Activated T-helper 17 cell treated with anti-CD3 and anti-CD28 coated beads, Interleukin-2, amount 50 U/mL, for 72 hours (primary cell): ENCODE measurements at places on chromosomes 11 and 22.
A peak's percentile ranks its signal among the peaks of the same experiment; 100 is the strongest.

GRCh38 chr22:45226503-45227186, 14.0 kb downstream of the KIAA0930 start:
- ATAC-seq = no peak

GRCh38 chr22:25067851-25068421, 115.4 kb downstream of the KIAA1671 start:
- ATAC-seq = peak; percentile 72

GRCh38 chr22:35835998-35836691, 118.5 kb downstream of the APOL5 start:
- ATAC-seq = no peak

DNA sequence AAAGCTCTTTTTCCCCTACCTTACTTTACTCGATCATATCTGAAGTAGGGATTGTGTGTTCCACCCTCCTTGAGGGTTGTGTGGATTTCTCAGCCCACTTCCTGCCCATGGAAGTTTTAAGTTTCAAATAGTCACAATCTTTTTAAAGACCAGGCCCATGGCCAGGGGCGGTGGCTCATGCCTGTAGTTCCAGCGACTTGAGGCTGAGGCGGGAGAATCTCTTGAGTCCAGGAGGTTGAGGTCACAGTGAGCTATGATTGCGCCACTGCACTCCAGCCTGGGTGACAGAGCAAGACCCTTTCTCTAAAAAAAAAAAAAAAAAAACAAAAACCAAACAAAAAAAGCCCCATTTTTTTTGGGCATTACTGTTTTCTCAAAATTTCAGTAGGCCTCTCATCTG, 36.3 kb upstream of the LRRC10B start:
- no peak for ATAC-seq

DNA sequence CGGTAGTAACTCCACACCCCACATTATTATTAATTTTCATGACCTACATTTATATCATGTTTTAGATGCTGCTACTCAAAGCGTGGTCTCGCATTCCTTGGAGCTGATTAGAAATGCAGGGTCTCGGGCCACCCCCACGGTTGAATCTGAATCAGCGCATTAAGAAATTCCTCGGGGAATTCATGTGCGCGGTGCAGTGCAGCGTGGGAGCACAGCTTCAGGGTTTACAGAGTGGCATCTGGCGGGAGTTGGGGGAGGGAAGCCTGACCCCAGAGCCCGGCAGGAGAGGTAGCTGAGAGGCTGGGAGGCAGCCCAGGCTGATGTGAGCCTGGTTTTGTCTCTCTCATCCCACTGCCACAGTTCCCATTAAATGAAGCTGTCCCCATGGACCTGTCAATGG, 48.1 kb upstream of the DAGLA start:
- ATAC-seq = no peak

DNA sequence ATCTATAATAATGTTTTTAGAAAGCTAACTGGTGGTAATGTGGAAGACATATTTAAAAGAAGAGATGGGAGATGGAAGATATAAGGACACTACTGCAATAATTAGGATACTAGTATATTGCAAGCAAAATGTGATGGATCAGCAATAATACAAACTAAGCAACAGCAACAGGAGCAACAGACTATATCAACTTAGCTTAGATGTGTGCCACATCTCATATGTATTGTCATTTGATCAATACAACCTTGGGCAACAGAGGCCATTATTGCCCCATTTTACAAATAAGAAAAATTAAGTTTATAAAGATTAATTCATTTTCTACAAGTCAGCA, 4.2 kb downstream of the FCHSD2 start:
- no peak for ATAC-seq

DNA sequence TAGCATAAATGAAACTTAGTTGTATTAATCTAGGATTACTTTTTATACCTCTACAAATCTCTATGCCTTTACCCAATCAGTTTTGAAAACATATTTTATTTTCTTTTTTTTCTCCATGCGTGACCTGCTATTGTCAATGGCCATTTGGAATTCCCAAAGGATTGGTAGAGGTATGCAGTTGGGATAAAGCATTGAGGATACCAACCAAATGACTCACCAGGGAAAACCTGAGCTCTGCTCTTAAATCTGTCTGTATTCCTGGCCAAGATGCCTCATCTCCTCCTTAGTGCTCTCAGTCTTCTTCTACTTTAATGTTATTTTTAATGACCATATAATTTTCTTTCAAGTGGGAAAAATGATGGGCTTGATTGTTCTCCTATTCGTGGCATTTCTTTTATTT, 61.9 kb downstream of the EHF start:
- no peak for ATAC-seq

DNA sequence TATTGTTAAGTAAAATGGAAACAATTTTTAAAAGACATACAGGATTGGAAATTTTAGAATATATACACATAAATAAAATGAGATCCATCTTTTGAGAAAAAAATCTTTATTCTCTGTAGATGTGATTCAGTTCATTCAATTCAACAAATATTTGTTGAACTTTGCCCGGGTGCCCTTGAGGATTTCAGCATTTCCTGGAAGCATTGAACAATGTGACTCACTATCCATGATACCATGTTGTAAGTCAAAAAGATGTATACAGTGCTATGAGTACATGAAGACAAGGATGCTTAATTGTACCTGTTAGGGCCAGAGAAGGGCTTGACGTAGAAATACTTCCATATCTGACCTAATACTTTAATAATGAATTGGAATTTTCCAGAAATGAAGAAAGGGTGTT, 353.7 kb downstream of the METTL15 start:
- no peak for ATAC-seq

GRCh38 chr11:112886434-112887370, 74.5 kb upstream of the NCAM1 start:
- ATAC-seq = no peak

DNA sequence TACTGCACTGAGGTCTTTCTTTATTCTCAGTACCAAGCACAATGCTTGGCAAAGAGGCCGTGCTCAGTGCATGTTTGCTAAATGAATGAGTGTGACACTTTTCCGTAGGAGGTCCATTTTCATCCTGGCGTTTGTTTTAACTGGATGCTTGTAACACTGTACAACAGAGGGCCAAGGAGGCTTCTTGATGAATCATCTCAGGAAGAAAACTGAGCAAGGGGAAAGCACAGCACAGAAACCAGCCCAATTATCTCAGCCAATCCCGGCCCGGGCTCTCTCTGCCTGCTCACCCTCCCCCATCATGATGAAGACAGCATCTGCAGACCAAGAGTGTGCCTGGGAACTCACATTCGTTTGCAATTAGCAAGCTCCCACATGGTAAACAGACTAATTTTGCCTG, 570.3 kb downstream of the OPCML start:
- no peak for ATAC-seq

DNA sequence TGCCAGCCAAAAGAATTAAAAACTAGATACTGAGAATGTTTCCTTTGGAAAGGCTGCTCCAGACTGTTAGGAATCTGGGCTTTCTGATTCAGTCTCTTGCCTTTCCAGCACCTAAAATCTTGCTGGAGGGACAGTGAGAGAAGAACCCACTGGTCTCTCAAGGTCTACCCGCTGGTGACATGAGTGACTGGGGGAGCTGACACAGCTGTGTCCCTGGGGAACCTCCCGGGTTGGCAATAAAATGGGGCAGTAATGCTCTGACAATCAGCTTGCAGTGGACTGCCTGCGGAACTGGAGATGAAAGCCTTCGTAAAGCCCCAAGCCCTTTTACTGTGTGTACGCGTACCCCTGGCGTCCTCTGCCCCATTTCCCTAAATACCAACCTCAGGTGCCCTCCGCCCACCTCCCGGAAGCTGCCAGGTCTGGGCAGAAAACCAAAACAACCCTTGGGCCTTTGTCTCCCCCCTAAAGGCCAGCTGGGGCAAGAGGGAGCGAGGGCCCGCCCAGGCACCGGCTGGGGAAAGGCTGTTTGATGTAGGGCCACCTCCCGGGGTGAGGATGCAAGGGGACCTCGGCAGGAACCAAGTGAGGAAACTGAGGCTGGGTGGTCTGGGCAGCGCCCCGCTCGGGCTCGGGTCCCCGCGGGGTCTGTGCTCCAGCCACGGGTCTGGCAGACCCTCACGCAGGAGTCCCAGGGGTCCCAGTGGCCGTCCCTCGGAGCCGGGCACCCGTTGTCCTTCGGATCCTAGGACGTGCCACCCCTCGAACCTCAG, 741 bp downstream of the CARS1 start:
- peak; percentile 11 for ATAC-seq

- no peak for ATAC-seq
Observed at GRCh38 chr11:6571434-6572008, 31.9 kb downstream of the RRP8 start.

- no peak for ATAC-seq
Observed at GRCh38 chr11:105392556-105392955, 217.3 kb upstream of the GRIA4 start.

DNA sequence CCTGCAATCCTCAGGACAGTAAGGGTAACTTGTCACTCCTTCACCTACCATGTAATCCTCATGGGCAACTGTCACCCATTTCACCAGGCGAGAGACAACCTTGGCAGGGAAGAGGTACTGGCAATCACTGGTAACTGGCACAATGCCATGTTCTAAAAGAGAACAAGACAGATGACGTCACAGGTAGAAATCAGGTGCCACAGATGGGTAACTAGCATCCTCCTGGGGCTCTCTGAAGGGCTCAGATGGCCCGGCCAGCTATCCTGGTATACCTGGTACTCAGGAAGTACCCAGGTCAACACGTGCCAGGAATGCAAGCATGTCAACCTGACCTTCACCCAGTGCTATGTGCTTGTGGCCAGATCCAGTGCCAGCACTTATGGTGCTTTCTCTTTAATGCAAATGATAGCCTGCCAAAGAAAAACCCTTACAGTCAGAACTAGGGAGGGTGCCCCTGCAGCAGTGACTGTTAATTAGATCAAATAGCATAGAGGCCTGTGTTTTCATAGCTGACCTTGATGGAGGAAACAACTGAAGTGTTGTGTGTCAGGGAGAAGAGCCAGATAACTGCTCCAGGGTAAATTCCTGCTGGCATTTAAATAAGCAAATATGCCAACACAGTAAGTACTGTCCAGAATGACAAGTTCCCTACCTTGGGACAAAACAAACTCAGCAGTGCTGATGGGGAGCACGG, 36.2 kb downstream of the THOC5 start:
- ATAC-seq = no peak

DNA sequence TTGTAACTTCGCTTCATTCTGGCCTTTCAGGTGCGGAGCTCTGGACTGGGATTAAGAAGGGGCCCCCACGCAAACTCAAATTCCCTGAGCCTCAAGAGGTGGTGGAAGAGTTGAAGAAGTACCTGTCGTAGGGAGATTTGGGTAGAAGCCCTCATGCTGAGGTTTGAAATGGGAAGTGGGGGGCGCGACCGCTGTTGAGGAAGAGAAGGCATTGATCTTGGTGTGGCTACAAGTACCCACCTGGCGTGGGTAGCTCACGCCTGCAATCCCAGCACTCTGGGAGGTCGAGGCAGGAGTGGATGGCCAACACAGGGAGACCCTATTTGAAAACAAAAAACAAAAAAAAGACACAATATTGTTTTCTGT, 779 bp downstream of the SELENOH start:
- ATAC-seq = no peak

DNA sequence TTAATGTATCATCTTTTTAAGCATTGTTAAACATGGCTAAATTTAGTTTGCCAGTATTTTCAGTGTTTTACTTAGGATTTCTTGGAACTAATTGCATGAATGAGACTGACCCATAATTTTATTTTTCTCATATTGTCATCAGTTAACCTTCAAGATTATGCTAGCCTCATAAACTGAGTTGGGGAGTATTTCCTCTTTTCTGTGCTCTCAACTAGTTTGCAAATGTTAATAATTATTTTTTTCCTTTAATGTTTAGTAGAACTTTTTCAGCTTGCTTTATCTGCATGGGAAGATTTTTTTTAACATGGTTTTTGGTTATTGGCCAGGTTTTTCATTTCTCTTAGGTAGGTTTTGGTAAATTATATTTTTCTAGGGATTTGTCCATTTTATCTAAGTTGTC, 235.4 kb upstream of the SESN3 start:
- ATAC-seq = no peak

DNA sequence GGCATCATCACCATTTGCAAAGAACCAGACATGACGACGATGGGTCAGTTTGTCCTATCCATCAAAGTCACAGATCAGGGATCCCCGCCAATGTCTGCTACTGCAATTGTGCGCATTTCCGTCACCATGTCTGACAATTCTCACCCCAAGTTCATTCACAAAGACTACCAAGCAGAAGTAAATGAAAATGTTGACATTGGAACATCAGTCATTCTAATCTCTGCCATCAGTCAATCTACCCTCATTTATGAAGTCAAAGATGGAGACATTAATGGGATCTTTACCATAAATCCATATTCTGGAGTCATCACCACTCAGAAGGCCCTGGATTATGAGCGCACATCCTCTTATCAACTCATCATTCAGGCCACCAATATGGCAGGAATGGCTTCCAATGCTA, 171.6 kb upstream of the MTNR1B start:
- no peak for ATAC-seq

DNA sequence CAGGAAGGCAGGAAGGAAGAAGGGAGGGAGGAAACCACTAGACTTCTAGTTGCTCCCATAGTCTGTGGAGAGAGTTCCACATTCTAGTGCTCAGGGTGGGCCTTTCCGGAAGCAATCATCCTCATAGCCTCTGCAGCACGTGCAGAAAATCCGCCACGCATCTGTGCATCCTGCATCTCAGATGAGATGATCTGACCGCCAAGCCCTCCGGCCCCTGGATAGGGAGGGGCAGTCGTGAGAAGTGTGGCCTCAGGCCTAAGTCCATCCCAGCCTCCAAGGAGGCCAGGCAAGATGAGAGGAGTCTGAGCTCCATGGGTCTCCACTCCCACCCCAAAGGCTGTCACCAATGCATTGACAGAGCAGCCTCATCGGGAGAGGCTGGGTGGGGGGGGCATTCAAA, 30.4 kb upstream of the IGSF9B start:
- ATAC-seq = no peak

DNA sequence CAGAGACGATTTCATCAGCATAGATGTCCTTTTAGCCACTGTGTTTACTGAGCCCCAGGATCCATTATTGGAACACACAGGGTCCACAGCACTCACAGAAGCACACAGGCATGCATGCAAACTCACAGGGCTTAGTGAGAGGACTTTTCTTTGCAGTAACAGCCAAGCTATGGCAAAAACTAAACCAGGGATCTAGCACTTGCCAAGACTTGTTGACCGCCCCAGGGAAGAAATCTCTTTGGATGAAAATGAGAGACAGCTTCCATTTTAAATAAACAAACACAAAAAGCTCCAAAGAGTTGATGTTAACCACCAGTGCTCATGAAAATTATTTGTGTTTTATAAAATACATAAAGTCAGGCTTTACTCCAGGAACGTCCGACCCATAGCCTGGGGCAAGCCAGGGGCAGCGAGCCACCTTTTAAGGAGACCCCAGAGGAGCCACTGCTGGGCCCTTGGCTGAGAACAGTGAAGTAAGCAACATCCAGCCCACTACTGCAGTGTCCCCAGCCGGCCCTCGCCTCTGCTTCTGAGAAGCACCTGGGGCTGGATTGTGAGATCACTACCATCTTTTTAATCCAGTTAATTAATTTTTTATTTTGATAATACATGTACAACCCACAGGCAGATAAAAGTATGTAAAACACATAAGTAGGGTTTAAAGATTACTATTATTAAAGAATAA, 22.0 kb upstream of the TFIP11 start:
- no peak for ATAC-seq
